ENCODE measurements at places on chromosomes 2 and 18.

DNA sequence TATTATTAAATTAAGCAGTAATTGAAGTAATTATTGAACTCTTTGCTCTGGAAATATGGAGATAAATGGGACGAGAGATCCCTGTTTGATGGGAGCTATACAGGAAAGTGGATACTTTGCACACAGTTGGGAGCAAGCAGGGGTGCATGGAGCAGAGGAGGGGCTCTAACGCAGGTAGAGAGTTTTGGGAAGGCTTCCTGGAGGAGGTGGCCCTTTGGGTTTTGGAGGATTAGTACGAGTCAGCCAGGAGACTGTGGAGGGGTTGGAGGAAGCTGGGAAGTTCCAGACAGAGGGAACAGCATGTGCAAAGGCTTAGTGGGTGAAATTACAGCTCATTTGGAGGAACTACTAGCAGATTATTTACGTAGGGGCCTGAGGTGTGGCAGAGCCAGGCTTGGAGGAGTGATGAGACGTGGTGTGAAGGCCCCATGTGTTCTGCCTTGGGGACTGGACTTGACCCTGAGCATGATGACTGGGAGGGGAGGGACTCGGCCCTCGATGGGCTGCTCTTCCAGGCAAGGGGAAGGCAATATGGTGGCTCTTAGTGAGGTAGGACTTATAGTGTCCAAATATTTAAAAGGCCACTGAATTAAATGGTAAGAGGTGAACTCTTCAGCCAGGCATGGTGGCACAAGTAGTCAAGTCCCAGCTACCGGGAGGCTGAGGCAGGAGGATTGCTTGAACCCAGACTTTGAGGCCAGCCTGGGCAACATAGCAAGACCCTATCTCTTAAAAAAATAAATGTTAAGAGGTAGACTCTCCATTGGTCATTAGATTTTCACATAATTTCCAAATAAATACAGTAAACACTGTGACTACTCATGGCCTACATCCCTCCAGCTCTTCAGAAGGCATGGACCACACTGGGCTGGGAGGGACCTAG, 30.2 kb downstream of the GREB1 start:
- no peak overlapping the region for H3K27ac ChIP-seq
- DNase-seq: no peak
- H3K4me1 ChIP-seq: no peaks in the 10 kb centered on the region
- H3K36me3 ChIP-seq: no peaks in the 10 kb centered on the region
- H3K4me3 ChIP-seq: no peak overlapping the region

DNA sequence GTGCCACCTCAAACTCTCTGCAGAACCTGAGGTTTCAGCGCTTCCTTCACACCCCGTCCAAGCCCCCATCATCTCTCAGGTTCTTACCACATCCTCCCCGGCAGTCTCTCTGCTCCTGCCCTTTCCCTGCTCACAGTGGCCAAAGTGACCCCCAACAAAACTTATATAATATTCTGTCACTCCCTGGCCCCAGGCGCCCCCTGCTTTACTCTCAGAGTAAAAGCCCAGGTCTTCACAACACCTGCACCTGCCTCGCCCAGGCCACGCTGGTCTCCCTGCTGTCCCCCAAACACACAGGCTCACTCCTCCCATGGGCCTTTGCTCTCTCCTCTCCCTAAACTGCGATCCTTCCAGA, 6.4 kb downstream of the ITGB1BP1 start:
- peaks cover 4% of the 10 kb centered on the region for H3K36me3 ChIP-seq
- H3K4me1 ChIP-seq: no peaks in the 10 kb centered on the region
- no peaks in the 10 kb centered on the region for H3K27me3 ChIP-seq
- no peak overlapping the region for H3K27ac ChIP-seq
- DNase-seq: no peak

GRCh38 chr2:160315337-160315736, 115.3 kb upstream of the ITGB6 start:
- H3K27ac ChIP-seq: peak overlapping the region; percentile 37
- DNase-seq: no peak
- H3K27me3 ChIP-seq: no peaks in the 10 kb centered on the region
- no peak overlapping the region for H3K4me3 ChIP-seq

- no peak overlapping the region for H3K4me3 ChIP-seq
- no peaks in the 10 kb centered on the region for H3K36me3 ChIP-seq
- no peaks in the 10 kb centered on the region for H3K4me1 ChIP-seq
- no peaks in the 10 kb centered on the region for H3K27me3 ChIP-seq
- no peak overlapping the region for H3K27ac ChIP-seq
These were observed 14.6 kb upstream of the KYNU start for GRCh38 chr2:142862847-142863246.

GRCh38 chr2:128720080-128721022, 401.7 kb upstream of the HS6ST1 start:
- no peak for DNase-seq
- H3K4me3 ChIP-seq: no peak overlapping the region
- no peak overlapping the region for H3K27ac ChIP-seq
- no peaks in the 10 kb centered on the region for H3K36me3 ChIP-seq
- H3K4me1 ChIP-seq: no peaks in the 10 kb centered on the region
- no peaks in the 10 kb centered on the region for H3K27me3 ChIP-seq

DNA sequence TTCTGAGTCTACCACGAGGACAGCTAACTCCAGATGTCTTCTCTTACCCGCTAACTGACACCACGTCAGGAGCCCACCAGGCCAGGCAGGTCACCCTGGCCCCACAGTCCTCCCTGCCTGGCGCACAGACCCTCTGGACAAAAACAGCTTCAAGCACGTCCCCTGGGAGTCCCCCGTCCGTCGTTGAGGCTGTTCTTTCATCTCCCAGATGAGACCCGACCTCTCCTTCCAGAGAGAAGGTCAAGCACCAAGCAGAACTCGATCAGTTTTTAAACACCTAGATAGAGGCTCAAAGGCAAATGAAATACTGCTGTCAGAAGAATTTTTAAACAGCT, 57.8 kb downstream of the PARD6G start:
- no peaks in the 10 kb centered on the region for H3K27me3 ChIP-seq
- H3K36me3 ChIP-seq: no peaks in the 10 kb centered on the region
- no peak overlapping the region for H3K27ac ChIP-seq
- no peak overlapping the region for H3K4me3 ChIP-seq

DNA sequence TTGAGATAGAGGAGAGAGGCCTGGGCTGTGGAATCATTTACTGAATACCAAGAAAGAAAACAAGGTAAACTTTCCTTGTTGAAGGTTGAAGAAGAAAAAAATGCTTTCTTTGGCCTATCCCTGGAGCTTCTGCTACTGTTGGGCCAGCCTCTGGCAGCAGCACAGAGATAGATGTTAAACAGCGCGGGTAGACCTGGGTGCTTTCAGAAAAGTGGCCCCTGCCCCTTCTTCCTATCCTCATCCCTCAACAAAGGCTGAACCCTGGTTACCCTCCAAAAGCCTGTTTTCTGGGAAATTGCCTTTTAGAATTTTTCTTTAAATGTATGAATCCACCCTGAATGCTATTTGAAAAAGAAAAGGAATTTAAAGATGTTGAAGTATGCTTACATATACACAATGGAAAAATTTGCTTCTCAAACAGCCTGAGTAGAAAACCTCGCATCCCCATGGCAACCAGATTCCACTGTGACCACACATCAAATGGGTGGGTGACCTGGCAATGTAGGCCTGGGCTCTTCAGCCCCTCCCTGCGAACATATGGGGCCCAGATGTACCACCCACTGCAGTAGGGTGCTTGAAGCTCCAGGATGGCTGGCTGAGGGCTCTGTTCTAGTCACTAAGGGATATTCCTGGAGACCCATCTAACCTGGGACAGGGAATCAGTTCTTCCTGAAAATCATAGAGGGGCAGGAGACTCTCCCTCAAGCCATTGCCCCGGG, 23.4 kb upstream of the CHRNA1 start:
- DNase-seq: no peak
- H3K36me3 ChIP-seq: no peaks in the 10 kb centered on the region
- H3K27ac ChIP-seq: no peak overlapping the region
- H3K4me3 ChIP-seq: no peak overlapping the region
- no peaks in the 10 kb centered on the region for H3K27me3 ChIP-seq

DNA sequence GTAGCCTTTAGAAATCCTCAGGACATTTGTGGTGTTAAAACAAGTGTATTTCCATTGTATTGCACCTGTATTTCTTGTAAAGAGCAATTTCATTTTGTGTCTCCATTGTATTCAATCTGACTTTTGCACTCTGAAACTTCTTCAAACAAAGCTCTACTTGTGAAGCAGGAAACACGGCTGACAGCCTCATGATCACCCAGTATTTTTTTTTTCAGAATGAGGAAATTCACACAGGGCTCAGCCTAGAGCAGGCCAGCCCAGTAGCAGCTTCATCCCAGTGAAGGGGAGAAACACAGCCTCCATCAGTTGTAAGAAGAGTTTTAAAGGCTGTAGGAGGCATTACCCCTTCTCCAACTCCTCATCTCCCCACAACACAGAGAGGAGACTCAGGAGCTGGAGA, 175.9 kb upstream of the KLHL29 start:
- H3K4me3 ChIP-seq: no peak overlapping the region
- no peaks in the 10 kb centered on the region for H3K4me1 ChIP-seq
- DNase-seq: no peak
- no peaks in the 10 kb centered on the region for H3K27me3 ChIP-seq
- no peaks in the 10 kb centered on the region for H3K36me3 ChIP-seq

GRCh38 chr2:222311978-222312738, 13.4 kb upstream of the PAX3 start:
- DNase-seq: no peak
- H3K36me3 ChIP-seq: no peaks in the 10 kb centered on the region
- no peak overlapping the region for H3K4me3 ChIP-seq
- no peak overlapping the region for H3K27ac ChIP-seq
